ENCODE measurements at places on chromosomes 13 and 19.

GRCh38 chr19:14459703-14460102 is 15.5 kb downstream of the PTGER1 start:
- DNase-seq, result no peak

GRCh38 chr19:43354305-43354627 is 780 bp downstream of the CD177 start:
- no peak for DNase-seq

- no peak for DNase-seq
Measured at GRCh38 chr13:101140087-101140770, 276.1 kb downstream of the NALCN start.

GRCh38 chr19:11050323-11051114 is 38.7 kb upstream of the LDLR start:
- no peak for DNase-seq

DNA sequence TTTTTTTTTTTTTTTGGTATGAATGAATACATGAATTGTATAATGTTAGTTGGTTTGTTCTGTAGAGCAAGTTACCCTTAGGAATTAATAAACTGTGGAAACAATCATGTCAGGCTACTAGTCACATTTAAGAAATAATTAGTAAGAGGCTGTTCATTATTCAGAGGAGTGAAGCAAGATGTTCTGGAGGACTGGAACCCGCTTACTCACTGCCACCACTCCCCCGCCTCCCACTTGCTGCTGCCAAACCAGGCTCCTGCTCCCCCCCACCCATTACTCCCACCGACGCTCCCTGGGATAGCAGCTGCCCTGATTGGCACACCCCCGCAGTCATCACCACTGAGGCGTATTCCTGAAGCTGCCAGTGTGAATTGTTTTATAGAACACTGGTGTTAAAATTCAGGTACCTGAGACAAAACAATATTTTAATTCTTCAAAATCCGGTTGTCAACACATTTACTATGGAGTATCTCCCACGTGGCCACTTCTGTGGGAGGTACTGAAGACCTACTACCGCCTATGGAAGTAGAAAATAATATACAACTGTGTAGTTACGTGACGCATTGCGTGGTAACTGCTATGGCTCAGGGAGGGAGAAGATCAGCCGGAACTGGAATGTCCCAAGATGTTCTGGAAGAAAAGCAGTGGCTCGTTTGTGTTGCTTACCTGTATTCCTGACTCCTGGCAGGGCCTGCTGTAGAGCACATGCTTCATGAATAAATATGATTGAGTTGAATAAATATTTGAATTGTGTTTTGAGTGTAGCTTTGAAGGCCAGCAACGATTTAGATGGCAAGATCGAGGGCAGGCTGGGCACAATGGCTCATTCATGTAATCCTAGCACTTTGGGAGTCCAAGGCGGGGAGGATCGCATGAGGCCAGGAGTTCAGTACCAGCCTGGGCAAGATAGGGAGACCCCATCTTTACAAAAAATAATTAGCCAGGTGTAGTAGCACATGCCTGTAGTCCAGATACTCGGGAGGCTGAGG is 1.7 kb downstream of the DPY19L3 start:
- DNase-seq, result no peak

DNA sequence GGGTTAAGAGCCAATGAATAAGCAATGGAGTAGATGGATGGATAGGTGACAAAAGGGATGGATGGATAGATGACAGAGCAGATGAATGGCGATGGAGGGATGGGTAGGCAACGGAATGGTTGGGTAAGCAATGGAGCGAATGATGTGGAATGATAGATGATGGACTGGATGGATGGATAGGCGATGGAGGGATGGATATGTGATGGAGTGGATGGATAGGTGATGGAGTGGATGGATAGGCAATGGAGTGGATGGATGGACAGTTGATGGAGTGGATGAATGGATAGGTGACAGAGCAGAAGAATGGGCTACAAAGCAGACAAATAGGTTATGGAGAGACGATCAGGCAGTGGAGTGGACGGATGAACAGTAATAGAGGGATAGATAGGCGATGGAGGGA is 269.6 kb downstream of the TEX29 start:
- DNase-seq, result no peak

GRCh38 chr13:39631307-39631706 is 24.2 kb upstream of the COG6 start:
- no peak for DNase-seq

GRCh38 chr13:99766641-99767045 is 204.9 kb downstream of the ZIC5 start:
- DNase-seq, result no peak

DNA sequence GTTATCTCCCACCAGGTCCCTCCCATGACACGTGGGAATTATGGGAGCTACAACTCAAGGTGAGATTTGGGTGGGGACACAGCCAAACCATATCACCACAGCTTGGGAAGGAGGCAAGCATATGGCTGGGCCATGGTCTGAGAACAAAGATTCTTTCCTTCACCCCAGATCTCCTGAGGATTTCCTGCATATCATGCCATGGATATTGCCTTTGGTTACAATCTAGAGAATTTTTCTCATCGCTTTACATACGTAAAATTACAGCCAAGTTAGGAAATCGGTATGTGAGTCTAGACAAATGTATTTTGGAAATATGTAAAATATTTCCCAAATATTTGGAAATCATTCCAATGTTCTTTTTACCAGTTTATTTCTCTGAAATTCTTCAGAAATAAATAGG is 398.3 kb downstream of the RFC3 start:
- no peak for DNase-seq

Measured in non-pigmented ciliary epithelial cell (primary cell).